Type B pancreatic cell (in vitro differentiated cells): ENCODE measurements at places on chromosomes 12 and 14. TPM values are rescaled to one million over a fixed set of nuclear protein-coding genes. Genes with fewer than 3 reads are reported as not detected.

GRCh38 chr12:124191966-124192365, 102.9 kb upstream of the RFLNA start:
- H3K4me3 ChIP-seq = no peak overlapping the region
- H3K27ac ChIP-seq = no peak overlapping the region
- DNase-seq = no peak
- peaks cover 44% of the 10 kb centered on the region for H3K4me1 ChIP-seq
- H3K27me3 ChIP-seq = no peaks in the 10 kb centered on the region
- H3K36me3 ChIP-seq = peaks cover 4% of the 10 kb centered on the region

The PACS2 gene
- total RNA-seq = 77.7 and 101 TPM in 2 replicates

The PLEKHG7 gene
- total RNA-seq = 0.17 TPM in 1 of 2 replicates, not detected in the other

DNA sequence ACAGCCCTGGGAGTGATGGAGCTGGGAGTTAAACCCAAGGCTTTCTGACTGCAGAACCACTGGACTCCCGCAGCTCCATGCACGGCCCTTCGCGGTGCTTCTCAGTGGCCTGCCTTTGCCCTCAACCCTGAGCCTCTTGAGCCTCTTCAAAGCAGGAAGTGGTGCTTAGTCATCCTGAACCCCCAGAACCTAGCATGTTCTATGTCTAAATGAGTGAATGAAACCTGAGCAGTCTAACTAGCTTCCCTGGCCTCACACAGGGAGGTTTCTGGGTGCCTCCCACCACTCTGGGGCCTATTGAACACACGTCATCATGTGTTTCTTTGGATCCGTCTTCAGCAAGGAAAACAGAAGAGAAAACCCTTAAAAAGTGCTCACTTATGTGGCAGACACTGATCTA, 117.9 kb upstream of the SFSWAP start:
- DNase-seq = no peak
- no peak overlapping the region for H3K27ac ChIP-seq
- H3K4me3 ChIP-seq = no peak overlapping the region
- peaks cover 19% of the 10 kb centered on the region for H3K4me1 ChIP-seq

- no peak overlapping the region for H3K4me3 ChIP-seq
- no peak for DNase-seq
- no peak overlapping the region for H3K27ac ChIP-seq
- H3K36me3 ChIP-seq = no peaks in the 10 kb centered on the region
Measured at GRCh38 chr12:117867348-117867747, 101.4 kb downstream of the KSR2 start.

The VEZT gene
- 58.6 and 69.1 TPM in 2 replicates for total RNA-seq

- H3K4me1 ChIP-seq = peaks cover 34% of the 10 kb centered on the region
- no peak for DNase-seq
- H3K36me3 ChIP-seq = no peaks in the 10 kb centered on the region
Measured at GRCh38 chr12:110577864-110578693, 5.0 kb downstream of the PPTC7 start.

DNA sequence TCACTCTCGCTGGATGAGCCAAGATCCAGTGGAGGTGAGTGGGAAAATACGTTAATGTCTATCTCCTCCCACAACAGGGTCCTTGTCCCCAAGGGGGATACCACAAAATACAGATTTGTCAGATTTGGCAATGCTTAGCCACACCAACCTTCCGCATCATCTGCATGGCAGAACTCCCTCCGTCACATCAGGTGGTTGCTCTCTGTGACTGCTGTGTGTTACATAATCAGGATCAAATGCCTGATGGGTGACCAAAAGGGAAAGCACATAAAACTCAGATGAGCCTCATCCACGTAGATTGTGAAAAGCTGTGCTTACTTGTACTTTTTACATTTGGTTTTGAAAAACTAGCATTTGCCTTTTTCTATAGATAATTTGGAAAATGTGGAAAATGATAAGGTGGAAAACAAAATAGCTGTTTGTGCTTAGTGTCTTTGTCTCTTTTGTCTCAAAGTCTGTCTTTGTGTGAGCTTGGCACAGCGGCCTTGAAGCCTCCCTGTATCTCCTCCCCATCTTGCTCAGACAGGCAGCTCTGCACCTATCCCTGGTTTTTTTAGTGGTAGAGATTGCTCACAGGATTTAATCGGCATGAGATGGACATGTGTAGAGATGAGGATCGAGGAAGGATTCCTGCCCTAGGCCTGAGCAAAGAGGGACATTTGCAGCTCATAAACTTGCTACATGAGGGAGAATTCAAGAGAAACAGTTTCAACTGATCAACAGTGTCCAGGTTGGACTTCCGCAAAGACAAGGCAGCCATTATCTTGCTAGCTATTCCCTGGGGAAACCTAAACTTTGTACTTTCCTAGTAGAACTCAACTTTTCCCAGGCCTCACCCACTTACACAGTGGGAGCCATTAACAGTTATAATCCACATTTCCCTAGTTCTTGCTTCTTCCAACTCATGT, 3.6 kb upstream of the FGF6 start:
- H3K27me3 ChIP-seq = peaks cover 55% of the 10 kb centered on the region
- no peak overlapping the region for H3K27ac ChIP-seq
- H3K4me3 ChIP-seq = no peak overlapping the region
- no peaks in the 10 kb centered on the region for H3K36me3 ChIP-seq
- DNase-seq = peak; percentile 24
- H3K4me1 ChIP-seq = peaks cover 10% of the 10 kb centered on the region

- no peak for DNase-seq
- H3K4me1 ChIP-seq = no peaks in the 10 kb centered on the region
- H3K4me3 ChIP-seq = no peak overlapping the region
- peaks cover 16% of the 10 kb centered on the region for H3K27me3 ChIP-seq
Measured at GRCh38 chr12:132163911-132164288, 19.6 kb downstream of the NOC4L start.

GRCh38 chr14:81007131-81007530, 51.7 kb downstream of the TSHR start:
- no peaks in the 10 kb centered on the region for H3K36me3 ChIP-seq
- no peak overlapping the region for H3K4me3 ChIP-seq
- H3K27me3 ChIP-seq = peaks cover 4% of the 10 kb centered on the region

DNA sequence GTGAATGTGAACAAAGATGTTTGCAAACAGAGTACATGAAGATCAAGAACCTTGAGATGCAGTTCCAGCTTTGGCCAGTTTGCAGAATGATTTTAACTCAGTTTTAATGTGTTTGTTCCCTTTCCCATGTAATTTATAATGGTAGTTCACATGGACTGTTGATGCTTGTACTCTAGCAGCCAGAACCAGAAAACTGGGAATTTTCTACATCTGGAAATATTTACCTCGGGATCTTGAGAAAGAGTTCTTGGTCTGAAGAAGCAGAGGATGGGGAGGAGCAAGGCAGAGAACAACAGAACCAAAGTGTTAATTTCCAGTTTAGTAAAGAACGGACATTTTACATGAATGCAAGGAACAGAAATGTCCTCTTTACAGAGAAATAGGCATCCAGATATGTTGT, 37.0 kb upstream of the PMCH start:
- no peak overlapping the region for H3K4me3 ChIP-seq
- no peaks in the 10 kb centered on the region for H3K36me3 ChIP-seq
- H3K4me1 ChIP-seq = peaks cover 21% of the 10 kb centered on the region
- no peak for DNase-seq

- H3K27me3 ChIP-seq = no peaks in the 10 kb centered on the region
- no peak overlapping the region for H3K27ac ChIP-seq
- peaks cover 42% of the 10 kb centered on the region for H3K36me3 ChIP-seq
- H3K4me1 ChIP-seq = peaks cover 32% of the 10 kb centered on the region
Measured at GRCh38 chr12:119681728-119682638, 14.1 kb downstream of the PRKAB1 start.

The MOAP1 gene
- total RNA-seq = 19.3 and 20.5 TPM in 2 replicates

DNA sequence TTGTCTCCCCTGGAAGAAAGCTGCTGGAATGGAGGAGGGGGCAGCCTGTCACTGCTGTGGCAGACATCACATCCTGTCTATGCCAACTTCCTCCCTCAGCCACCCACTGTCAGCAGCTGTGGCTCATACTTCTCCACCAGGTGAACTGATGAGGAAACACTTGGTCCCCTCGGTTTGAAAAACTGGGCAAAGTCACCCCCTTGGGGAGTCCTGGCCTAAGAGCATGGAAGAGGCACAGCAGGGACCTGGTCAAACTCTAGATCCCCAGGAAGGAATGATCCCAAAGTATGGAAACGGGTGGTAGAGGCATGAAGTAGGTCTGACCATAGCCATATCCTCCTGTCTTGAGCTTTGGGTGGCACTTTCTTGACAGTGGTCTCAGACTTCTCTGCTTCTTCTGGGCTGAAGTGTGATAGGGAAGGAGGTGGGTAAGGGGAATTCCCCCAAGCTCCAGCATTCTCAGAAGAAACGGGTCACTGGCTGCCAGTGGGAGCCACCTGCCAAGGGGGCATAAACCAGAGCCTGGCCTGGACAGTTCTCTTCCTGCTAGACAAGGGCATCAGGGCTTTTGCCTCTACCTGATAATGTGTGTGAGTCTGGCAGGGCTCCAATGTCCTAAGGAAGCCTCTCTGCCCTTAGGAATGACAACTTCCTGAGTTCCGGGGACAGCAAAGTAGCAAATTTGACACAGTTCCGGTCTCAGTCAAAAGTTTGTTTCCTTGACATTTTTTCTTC, 36.0 kb downstream of the FMNL3 start:
- no peak for DNase-seq
- no peak overlapping the region for H3K27ac ChIP-seq
- no peaks in the 10 kb centered on the region for H3K27me3 ChIP-seq
- H3K4me3 ChIP-seq = no peak overlapping the region
- peaks cover 33% of the 10 kb centered on the region for H3K4me1 ChIP-seq

- DNase-seq = peak; percentile 53
- H3K4me3 ChIP-seq = no peak overlapping the region
- peaks cover 33% of the 10 kb centered on the region for H3K27me3 ChIP-seq
- H3K36me3 ChIP-seq = no peaks in the 10 kb centered on the region
Measured at GRCh38 chr14:72740966-72741825, 152.7 kb downstream of the DPF3 start.

GRCh38 chr14:69637503-69638031, 26.2 kb downstream of the SUSD6 start:
- H3K36me3 ChIP-seq = peaks cover 12% of the 10 kb centered on the region
- DNase-seq = no peak
- no peaks in the 10 kb centered on the region for H3K27me3 ChIP-seq

- no peaks in the 10 kb centered on the region for H3K27me3 ChIP-seq
- no peak overlapping the region for H3K4me3 ChIP-seq
- no peaks in the 10 kb centered on the region for H3K4me1 ChIP-seq
- no peak overlapping the region for H3K27ac ChIP-seq
Measured at GRCh38 chr14:34824826-34825225, 50.3 kb downstream of the BAZ1A start.

DNA sequence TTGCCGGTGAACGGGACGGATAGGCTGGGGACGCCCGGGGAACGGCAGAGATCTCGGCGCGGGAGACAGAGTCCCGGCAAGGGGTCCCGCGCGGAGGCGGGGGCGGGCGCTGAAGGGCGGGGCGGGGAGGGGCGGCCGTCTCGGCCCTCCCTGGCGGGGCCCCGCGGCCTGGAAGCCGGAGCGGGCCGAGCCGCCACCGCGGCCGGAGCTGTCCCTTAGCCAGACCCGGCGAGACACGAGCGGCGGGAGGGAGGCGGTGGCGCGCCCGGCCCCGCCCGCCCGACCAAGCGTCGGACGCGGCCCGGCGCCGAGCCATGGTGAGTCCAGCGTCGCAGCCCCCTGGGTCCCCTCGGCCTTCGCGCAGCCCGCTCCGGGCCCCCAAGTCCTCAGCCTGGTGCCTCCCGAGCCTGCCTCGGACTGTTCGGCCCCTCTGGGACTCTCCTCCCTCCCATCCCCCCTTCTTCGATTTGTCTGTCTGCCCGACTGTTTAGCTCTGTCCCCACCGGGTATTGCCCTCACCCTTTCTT, at the start of gene ARHGEF40:
ARHGEF40 (plus strand) TSS at position 222 of the 527 bp plus-strand sequence; CDS start at position 315, 93 bp downstream.
- H3K4me1 ChIP-seq = peaks cover 22% of the 10 kb centered on the region
- peak within 1 kb of the TSS; percentile 73 for H3K27ac ChIP-seq
- no peak for DNase-seq
- H3K36me3 ChIP-seq = peaks cover 6% of the 10 kb centered on the region
- H3K4me3 ChIP-seq = peak within 1 kb of the TSS; percentile 94
- H3K27me3 ChIP-seq = peaks cover 28% of the 10 kb centered on the region

The RAP1B gene
- total RNA-seq = 110 and 151 TPM in 2 replicates

DNA sequence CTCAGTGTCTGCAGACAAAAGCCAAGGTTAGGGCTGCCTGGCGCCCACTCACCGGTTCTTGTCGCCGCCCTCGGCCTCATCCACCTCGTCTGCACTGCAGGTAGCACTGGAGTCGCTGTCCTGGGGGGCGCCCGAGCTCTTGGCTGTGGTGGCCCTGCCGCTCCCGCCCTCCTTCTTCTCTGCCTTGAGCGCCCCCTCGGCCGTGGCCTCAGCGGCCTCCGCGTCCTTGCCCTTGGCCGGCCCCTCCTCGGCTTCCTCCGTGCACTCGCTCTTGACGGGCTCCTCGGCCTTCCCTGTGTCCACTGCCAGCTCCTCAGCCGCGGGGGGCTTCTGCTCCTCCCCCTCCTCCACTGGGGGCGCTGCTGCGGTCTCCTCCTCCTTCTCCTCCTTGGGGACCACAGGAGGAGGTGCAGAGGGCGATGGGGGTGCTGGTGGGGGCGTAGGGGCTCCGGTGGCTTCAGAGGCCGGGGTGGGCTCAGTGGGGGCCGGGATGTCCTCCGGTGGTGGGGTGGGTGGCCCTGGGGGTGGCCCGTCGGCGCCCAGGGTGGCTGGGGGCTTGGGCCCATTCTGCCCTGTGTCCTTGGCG, 77.2 kb downstream of the RFLNA start:
- peaks cover 3% of the 10 kb centered on the region for H3K36me3 ChIP-seq
- no peaks in the 10 kb centered on the region for H3K27me3 ChIP-seq
- H3K4me3 ChIP-seq = no peak overlapping the region
- peaks cover 6% of the 10 kb centered on the region for H3K4me1 ChIP-seq
- no peak for DNase-seq
- H3K27ac ChIP-seq = no peak overlapping the region

The IKZF4 gene
- 6.1 and 21.0 TPM in 2 replicates for total RNA-seq

GRCh38 chr12:48070731-48071130, 35.1 kb downstream of the SENP1 start:
- no peaks in the 10 kb centered on the region for H3K27me3 ChIP-seq
- no peak overlapping the region for H3K27ac ChIP-seq
- H3K4me3 ChIP-seq = no peak overlapping the region
- peaks cover 37% of the 10 kb centered on the region for H3K36me3 ChIP-seq

DNA sequence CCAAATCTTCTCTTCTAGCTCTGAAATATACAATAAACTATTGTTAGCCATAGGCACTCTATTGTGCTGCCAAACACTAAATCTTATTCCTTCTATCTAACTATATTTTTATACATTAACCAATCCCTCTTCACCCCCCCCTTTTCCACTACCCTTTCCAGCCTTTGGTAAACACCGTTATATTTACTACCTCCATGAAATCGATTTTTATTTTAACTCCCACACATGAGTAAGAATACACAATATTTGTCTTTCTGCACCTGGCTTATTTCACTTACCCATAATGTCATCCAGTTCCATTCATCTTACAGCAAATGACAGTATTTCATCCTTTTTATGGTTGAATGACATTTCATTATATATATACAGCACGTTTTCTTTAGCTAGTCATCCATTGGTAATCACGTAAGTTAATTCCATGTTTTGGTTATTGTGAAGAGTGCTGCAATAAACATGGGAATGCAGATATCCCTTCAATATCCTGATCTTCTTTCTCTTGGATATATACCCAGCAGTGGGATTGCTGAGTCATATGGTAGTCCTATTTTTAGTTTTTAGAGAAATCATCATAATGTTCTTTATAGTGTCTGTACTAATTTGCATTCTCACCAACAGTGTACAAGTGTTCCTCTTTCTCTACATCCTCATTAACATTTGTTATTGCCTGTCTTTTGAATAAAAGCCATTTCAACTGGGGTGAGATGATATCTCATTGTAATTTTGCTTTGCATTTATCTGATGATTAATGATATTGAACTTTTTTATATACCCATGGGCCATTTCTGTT, 34.2 kb upstream of the PLBD1 start:
- H3K4me3 ChIP-seq = no peak overlapping the region
- H3K4me1 ChIP-seq = no peaks in the 10 kb centered on the region
- no peaks in the 10 kb centered on the region for H3K27me3 ChIP-seq
- no peak for DNase-seq

The OTX2 gene
- total RNA-seq = 0.22 TPM in 1 of 2 replicates, not detected in the other
